ENCODE measurements at places on chromosomes 4 and X. TPM values are rescaled to one million over a fixed set of nuclear protein-coding genes. Genes with fewer than 3 reads are reported as not detected.

DNA sequence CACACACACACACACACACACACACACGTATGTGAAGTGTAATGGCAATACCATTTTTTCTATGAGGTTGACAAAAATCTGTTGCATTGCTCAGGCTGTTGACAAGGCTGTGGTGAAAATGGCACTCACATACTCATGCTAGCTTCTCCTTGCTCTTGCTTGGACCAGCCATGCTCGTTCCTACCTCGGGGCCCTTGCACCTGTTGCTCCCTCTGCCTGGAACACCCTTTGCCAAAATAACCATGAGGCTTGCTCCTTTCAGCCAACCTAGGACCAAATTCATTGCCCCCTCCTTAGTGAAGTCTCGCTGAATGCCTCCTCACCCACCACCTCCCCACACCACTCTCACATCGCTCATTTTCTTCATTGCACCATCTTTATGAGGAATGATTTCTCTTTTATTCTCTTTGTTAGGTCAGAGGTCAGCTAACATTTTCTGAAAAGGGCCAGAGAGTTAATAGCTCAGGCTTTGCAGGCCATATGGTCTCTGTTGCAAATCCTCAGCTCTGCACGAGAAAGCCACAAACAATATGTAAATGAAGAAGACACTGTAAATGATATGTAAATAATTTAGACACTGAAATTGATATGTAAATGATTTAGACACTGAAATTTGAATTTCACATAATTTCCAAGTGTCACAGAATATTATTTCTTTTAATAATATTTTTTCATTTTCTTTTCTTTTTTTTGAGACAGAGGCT is 13.3 kb downstream of the SLC38A5 start:
- no peak for DNase-seq

DNA sequence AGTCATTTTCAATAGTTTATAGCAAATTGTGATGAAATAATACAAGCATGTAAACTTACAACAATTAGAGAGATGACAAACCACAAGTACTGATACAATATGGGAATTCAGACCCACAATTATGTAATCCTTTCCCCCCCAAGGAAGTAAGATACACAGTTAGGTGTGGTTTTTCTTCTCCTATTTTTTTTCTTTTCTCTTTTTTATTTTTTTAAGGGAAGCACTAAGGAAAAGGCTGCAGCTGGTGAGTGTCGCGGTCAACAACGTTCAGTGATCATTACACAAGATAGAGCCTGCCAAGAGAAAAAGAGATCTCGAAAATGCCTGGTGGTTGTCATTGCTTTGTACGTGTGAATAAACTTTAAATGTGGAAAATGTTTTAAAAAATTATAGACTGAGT is 9.8 kb downstream of the NDNF start:
- DNase-seq: no peak

Gene NELFA
- polyA plus RNA-seq: 41.7 TPM

Gene SPARCL1
- polyA plus RNA-seq: 8.8 TPM

Gene EXOC1L
- not detected for polyA plus RNA-seq

GRCh38 chrX:153361781-153362397 is 27.9 kb downstream of the ZNF275 start:
- no peak for DNase-seq

Gene RTL5
- 22.9 TPM for polyA plus RNA-seq

- DNase-seq: no peak
Observed at GRCh38 chrX:32525234-32525633, 686.1 kb downstream of the DMD start.

Gene HSFX2
- 0.24 TPM for polyA plus RNA-seq

- DNase-seq: no peak
Observed at GRCh38 chr4:114281164-114281960, 301.9 kb upstream of the ARSJ start.

- no peak for DNase-seq
Observed at GRCh38 chr4:53273726-53274125, 92.1 kb downstream of the SCFD2 start.

Gene ALB
- 2.2 TPM for polyA plus RNA-seq

GRCh38 chr4:37983951-37984350 is 23.8 kb downstream of the PTTG2 start:
- no peak for DNase-seq

DNA sequence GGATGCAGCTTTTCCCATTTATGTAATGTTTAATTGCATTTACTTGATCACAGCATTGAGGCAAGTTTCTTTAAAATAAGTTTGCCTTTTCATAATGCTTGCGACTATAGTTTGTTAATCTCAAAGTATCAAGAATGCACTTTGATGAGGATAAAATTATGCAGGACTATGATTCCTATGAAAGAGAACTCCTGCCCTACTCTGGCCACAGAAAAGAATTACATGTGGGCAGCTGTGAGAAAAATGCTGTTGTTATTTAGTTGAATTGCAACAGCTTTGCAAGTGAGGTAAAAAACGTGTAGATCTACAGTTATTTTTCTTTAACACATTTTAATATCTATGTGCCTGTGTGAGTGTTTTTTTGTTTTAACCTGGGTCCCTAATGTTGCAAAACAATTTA is 12.5 kb upstream of the OSTC start:
- DNase-seq: no peak
